ENCODE measurements at places on chromosomes 6 and 20.
A peak's percentile ranks its signal among the peaks of the same experiment; 100 is the strongest.

DNA sequence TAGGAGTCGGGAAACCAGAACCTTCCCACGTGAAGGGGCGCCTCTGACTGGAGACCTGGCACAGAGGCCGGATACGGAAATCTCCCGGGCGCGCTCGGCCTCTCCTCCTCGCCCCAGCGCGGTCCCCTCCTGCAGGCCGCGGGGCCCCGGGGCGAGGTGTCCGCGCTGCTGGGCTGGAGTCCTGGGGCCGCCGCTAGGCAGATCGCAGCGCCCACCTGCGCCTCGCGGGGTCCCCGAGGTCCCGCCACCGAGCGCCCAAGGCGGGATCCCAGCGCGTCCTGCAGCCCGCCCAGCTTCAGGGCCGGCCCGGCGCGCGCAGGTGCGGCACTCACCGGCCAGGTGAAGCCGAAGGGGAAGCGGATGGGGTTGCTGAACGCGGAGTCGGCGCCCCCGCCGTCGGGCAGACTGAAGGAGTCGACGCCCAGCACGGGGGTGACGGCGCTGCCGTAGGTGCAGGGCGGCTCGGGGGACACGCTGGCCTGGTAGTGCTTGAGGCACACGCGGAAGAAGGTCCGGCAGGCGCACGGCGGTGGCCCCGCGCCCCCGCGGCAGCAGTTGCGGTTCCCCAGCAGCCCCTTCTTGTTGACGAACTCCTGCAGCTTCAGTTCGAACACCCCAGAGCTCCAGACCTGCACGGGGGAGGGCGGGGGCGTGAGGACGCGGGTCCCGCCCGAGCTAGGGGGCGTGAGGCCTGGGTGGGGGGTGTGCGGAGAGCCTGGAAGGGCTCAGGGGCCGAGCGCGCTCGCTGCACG lies 1.5 kb downstream of the DLL1 start:
- DNase-seq: no peak

DNA sequence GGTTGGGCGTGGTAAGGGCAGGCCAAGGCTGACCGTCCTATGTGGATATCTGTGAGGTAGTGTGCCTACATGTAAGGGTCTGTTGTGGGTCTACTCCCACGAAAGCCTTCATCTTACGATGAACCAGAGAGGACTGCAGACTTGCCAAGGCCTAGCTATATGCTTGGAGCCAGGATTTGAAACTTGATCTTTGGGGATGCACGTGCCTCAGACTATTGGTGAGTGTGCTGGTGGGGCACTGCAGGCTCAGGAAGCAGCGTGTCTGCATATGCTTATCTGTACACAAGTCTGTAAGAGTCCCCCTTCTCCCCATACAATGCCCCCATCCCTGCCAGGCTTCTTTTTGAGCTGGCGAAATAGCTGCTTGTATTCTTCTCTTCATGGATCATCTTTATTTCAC lies 17.9 kb downstream of the PLCG1 start:
- DNase-seq: no peak

DNA sequence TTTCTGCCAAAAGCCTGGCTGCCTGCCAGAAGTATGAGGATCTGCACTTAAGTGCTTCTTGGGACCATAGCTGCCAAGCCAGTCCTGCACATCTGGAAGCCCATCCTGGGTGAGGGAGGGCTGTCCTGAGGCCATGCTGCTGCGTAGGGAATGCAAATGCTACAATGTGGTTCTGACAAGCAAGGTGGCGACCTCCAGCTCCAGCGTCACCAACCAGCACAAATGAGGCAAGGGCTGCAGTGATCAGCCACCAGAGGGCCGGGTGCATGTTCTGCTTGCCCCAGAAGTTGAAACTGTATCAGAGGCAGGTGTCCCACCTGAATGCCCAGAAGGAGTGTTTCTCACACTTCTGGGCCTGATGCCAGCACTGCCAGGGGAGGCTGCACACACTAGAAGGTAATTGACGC lies 99.1 kb upstream of the KCNQ5 start:
- DNase-seq: peak; percentile 26

DNA sequence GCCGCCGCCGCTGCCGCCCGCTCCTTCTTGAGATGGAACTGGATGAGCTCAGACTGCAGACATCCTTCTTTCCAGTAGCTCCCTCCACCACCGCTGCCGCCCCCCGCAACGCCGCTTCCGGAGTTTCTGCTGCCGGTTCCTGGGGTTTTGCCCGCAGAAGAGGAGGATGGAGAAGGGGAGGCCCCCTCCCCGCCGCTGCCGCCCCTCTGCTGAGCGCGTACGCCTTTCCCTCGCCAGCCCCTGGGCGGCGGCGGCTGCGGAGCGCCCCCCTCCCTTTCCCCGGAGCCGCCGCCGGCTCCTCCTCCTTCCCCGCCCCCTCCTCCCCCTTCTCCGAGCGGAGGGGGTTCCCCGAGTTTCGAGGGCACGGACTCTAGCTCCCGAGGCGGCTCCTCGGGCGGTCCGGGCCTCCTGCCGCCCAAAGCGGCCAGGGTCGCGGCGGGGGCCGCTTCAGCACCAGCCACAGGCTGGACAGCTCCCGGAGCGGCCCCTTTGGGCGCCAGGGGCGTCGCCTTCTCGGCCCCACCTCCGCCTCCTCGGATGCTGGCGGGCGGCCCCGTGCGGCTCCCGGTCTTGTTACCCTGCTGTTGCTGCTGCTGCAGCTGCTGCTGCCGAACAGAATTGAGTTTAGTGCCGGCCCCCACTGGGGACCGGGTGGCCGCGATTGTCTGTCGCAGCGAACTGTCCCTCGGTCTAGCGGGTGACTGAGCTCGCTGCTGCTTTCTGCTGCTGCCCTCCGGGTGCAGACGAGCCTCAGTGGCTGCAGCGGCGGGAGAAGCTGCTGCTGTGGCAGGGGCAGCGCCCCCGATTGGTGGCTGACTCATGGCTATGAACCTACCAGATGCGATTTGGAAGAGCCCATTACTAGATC lies 3.1 kb downstream of the MTCL3 start:
- DNase-seq: peak; percentile 76

- DNase-seq: no peak
These were observed 195.5 kb downstream of the SIM1 start for GRCh38 chr6:100269189-100269588.

- peak; percentile 44 for DNase-seq
These were observed 642 bp downstream of the GZF1 start for GRCh38 chr20:23362392-23363256.

- DNase-seq: no peak
These were observed 192.0 kb downstream of the LRFN2 start for GRCh38 chr6:40395066-40395697.

DNA sequence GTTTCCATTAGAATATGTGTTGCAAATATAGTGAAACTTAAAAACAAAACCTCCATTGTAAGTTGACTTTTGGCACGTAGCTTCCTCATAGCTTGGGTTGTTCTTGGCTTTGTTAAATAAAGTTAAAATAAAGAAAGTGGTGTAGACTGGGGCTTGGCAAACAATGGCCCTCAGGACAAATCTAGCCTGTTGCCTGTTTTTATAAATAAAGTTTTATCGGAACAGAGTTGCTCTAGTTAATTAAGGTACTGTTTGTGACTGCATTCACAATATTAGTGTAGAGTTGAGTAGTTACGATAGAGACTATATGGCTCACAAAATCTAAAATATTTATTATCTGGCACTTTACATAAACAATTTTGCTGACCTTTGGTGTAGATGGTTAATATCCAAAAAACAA lies 168.8 kb downstream of the CDKAL1 start:
- no peak for DNase-seq

GRCh38 chr6:35611240-35611639 lies 77.5 kb downstream of the FKBP5 start:
- peak; percentile 36 for DNase-seq

GRCh38 chr20:20946122-20946759 lies 159.9 kb downstream of the LINC00237 start:
- DNase-seq: no peak

DNA sequence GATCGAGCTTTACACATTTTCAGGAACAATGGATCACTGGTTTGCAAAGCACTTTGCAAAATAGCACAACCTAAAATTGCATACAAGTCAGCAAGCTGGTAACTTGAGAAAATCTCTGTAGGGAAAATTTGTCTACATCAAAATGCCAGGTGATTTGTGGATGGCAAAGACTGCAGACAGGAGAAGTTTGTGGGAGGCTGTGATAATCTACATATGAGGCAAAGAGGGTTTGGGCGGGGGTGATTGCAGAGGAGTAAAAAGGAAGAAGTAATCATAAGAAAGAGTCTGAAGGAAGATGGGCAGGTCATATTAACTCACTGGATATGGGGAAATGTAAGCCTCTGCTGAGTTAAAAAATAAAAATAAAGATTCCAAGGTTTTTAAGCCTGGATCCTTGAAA lies 166.3 kb upstream of the STXBP5 start:
- no peak for DNase-seq

DNA sequence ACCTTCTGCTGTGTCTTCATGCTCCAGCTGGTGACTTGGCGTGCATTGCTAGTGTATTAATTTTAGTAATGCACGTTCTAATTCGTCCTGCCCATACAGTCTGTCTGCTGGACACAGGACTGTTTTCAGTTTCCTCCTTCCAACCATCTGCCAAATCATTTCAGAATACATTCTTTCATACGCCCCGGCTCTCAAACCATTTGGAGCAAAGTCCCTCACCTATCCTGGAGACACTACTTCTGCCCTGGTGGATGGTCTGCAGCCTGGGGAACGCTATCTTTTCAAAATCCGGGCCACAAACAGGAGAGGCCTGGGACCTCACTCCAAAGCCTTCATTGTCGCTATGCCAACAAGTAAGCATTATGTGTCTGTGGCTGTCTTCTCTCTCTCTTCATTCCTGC lies 60.5 kb downstream of the FNDC1 start:
- no peak for DNase-seq

DNA sequence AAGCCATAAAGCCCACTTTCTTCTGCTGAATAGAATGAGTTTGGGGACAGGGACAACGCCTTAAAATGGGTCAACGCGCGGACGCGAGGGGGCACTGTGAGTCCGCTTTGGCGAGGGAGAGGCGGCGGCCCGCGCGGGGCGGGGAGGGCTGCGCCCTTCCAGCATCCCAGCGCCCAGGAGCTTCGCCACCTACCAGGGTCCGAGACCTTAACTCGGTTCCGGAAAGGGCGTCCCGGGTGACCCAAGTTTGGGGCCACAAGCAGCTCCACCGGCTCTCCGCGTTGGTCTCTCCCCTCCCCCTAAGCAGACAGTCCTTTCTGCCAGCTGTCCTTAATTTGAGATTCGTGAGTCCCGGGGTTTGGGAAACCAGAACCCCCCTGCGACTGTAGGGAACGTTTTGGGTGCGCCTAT lies 1.8 kb upstream of the SAMD5 start:
- DNase-seq: peak; percentile 82

- peak; percentile 47 for DNase-seq
These were observed 137.2 kb downstream of the MAP3K4 start for GRCh38 chr6:161128680-161129196.

GRCh38 chr6:163314791-163315470 lies 99.6 kb upstream of the QKI start:
- DNase-seq: no peak

DNA sequence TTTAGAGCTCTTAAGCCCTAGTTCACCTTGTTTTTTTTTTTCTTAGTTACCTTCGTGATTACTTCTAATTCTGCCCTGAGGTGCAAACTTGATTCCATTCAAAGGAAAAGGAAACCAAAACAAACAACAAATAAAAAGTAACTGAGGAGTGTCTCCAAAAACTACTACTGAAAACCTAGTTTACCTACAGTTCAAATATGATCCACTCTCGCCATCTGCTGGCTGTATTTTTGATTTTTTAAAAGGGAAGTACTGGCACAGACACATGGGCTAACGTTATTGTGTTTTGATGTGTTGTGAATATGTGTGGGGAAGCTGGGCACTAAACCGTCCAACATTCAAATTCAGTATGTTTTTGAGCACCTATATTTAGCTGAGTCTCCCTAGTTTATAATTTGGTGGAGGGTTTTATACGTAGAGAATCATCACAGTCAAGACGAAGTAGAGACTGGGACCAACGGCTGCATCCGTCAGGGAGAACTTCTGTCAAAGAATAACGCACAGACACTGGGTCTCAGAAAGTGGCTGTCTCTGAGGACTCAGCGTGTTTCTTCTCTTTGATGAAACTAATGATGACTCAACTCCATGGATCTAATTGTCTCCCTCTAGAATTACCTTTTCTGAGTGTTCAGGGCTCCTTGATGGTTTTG lies 373.5 kb upstream of the BTBD3 start:
- DNase-seq: no peak

GRCh38 chr20:59004763-59005522 lies 2.1 kb downstream of the CTSZ start:
- DNase-seq: peak; percentile 46

- DNase-seq: no peak
These were observed 711.9 kb upstream of the EYS start for GRCh38 chr6:66418906-66419305.

DNA sequence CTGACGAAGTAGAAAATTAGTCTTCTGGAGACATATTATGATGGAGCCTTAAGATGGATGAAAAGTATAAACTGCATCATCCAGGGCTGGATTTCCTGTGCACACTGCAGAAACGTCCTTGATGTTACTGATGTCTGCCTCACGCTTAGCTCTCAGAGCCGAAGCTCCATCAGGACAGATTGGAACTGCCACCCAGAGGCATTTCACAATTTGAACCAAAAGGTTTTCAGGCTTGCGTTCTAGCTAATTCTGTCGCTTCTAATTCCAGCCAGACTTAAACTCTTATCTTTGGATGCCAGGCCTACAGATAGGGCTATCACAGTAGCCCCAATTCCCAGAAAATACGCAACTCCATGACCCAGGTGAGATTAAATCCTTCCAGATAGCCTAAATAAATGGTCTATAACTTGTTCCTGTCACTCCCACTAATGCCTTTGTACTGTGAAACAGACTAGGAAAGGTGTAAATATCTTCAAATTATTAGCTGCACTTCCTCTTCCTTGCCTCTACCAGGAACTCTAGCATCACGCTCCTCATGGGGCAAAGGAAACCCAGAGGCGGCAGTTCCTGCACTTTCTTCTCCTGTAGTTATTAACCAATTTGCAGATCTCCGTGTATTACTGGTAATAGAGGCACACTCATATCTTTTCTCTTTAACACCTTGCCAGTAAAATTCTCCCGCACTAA lies 634.6 kb downstream of the PRKN start:
- DNase-seq: no peak

DNA sequence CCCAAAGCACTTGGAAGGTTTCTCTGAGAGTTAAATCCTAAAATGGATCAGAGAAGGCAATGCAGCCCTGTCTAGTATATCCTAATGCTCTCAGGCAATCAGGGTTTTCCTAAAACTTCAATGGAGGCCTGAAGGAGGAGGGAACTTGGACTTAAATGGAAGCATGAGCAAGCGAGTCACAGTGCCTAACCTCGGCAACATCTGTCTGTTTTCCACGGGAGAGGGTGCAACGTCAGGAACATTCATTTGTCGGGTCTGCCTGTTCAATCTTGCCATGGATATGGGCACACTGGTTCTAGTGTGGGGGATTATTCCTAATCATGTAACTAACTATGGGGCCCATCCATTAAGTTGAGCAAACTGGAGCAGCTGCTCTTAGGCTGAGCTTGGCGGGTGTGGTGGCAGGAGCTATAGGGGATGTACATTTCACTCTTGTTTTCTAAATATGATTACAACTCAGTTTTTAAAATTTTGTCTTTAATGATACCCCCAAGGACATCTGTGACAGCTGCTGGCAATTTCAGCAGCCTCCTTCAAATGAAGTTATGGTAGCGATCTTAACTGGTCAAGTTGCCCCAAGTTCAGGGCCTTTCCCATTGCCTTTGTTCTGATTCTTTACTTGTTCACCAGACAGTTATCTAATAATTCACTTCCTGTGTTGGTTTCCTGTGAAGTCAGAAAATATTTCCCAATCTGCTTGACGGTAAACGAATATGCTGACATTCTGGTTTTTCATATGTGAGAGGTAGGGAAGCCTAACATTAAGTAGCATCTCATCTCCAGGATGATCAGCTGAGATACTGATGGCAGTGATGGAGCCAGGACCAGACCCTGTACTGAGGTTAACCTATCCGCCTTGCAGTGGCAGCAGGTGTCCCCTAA lies 21.6 kb downstream of the DSE start:
- no peak for DNase-seq

- DNase-seq: peak; percentile 50
These were observed 61.2 kb upstream of the SGK1 start for GRCh38 chr6:134379076-134379475.
